ENCODE measurements at places on chromosomes 5 and 9.

DNA sequence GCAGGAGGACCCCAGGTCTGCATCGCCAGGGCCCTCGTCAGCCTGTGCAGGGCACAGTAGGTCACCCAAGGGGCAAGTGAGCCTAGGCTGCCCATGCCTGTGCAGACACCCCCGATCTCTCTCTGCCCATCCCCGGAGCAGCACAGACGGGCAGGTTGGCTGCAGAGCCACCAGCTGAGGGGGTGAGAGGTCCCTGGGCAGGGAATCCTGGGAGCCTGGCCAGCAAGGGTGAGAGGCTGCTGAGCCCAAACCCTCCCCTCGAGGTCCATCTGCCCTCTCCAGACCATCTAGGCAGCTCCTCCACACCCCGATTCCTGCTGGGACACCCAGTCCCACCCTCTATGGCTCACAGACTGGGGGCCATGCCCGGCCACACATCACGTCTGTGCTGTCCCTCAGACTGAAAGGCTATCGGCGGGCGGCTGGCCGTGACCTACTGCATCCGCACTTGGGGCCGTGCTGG, 2.8 kb upstream of the DPP7 start:
- no peaks in the 10 kb centered on the region for H3K36me3 ChIP-seq
- H3K4me1 ChIP-seq, result no peaks in the 10 kb centered on the region
- H3K4me3 ChIP-seq, result no peak overlapping the region
- H3K27ac ChIP-seq, result no peak overlapping the region

DNA sequence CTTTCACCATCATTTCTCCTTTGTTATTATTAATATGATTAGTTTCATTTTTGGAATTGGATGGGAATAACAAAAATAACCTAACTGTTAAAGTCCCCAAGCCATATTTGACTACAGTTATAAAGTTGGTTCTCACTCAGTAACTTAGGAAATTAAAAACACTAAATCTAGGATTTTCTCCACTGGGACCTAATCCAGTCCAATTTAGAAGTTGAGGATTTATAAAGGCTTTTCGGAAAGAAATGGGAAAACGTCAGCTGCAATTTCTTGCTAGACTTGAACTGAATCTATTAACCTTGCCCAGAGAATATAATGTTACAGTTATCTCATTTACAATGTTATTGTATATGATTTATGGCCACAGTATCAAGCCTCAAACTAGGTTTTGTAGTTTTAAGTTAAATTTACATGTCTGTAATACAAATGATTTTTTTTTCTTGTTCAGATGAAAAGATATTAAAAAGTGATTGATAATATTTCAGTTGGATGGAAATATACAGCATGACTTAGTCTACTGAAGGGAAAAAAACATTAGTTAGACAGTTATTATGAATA, 524.3 kb upstream of the GRAMD2B start:
- no peaks in the 10 kb centered on the region for H3K27me3 ChIP-seq
- no peak for DNase-seq
- no peak overlapping the region for H3K4me3 ChIP-seq

DNA sequence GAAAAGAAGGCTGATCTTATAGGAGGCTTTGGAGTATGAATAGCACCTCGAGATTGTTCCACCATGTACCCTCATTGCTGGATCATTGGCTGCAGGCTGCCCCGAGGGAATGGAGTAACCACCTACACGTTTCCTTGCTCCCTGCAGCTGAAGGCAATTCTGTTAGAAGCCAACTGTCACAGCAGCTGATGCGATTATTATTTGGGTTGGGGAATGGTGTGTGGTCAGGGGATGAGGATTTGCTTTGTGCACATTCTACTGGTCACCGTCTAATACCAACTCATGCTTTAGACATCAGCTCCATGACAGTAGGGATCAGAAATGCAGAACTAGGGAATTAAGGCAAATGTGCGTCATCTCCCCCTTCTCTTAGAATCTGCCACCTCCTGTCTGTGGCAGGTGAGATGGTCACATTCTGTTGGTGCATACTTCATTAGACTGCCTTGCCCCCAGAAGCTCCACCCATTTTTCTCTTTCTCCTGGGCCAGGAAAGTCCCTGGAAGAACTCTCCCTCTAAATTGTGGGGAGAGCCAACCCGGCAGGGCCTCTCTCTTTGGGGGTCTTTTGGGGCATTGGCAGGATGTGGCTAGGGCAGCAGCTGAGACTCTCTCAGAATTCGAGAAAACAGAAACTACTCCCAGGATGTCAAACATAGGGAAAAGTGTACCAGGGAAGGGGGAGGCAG, 32.8 kb downstream of the NEUROG1 start:
- H3K27ac ChIP-seq, result no peak overlapping the region
- H3K36me3 ChIP-seq, result no peaks in the 10 kb centered on the region
- H3K4me1 ChIP-seq, result no peaks in the 10 kb centered on the region

GRCh38 chr9:27572918-27573633, at the start of gene C9orf72:
TSS of gene C9orf72 (minus strand) at chr9:27573481. CDS start at chr9:27567120, 6,361 bp downstream.
- peaks cover 11% of the 10 kb centered on the region for H3K4me1 ChIP-seq
- no peaks in the 10 kb centered on the region for H3K27me3 ChIP-seq
- H3K36me3 ChIP-seq, result no peaks in the 10 kb centered on the region

DNA sequence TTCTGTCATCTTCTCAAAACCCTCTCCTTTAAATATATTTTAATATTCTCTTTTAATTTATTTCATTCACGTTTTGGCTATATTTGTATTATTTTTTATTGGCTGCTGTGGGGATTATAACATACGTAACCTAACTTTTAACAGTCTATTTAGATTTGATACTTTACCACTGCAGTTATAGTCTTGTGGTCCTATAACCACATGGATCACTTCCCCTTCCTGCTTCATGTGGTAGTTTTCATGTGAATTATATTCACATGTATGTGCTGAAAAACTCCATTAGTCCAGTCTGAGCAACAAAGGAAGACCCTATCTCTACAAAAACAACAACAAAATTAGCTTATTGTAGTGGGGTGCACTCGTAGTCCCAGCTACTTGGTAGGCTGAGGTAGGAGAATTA, 34.3 kb downstream of the CENPP start:
- no peaks in the 10 kb centered on the region for H3K27me3 ChIP-seq
- H3K4me1 ChIP-seq, result no peaks in the 10 kb centered on the region
- DNase-seq, result no peak
- H3K27ac ChIP-seq, result no peak overlapping the region
- no peak overlapping the region for H3K4me3 ChIP-seq
